Activated CD4-positive, alpha-beta T cell treated with anti-CD3 and anti-CD28 coated beads, Interleukin-2, amount 50 U/mL, for 48 hours (primary cell): ENCODE measurements at places on chromosomes 6 and 20.
A peak's percentile ranks its signal among the peaks of the same experiment; 100 is the strongest.

DNA sequence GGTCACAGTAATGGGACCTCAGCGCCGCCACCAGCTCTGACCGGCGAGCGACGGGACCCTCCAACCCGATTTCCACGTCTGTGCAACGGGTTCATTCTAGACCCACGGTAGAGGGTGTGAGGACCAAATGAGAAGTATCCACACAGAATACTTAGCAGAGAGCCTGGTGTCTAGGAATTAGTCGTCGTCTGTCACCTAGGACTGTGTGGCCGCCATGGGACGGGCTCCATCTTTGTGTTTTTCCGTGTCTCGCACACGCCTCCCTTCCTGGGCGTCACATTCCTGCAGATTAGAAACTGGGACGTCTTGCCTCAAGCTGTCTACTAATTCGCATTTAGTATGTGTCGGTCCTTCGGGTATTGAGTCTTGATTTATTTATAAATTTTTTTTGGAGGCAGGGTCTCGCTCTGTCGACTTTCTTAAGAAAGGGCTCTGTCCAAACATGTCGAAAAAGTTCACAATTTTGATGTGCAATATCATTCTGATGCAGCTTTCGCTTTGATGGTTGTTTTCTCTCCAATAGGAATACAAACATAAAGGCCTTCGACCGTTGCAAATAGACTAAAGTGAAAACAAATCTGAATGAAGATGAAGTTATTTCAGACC, 563 bp downstream of the MGME1 start:
- peak; percentile 60 for DNase-seq

DNA sequence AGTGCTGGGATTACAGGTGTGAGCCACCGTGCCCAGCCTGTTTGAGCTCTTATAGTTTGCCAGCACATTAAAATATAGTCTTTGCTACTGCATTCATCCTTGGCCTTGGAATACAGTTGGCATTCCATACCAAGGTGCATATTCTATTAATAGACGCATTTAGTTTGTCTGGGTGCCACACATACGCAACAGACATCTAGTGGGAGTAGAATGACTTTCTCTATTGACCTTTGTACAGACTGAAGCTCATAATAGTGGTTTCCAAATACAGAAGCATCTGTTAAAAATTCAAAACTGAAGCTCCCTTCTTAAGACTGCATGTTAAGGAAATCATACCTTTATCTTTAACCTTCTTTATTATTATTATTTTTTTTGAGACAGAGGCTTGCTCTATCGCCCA, 46.7 kb upstream of the FNDC1 start:
- DNase-seq: no peak

DNA sequence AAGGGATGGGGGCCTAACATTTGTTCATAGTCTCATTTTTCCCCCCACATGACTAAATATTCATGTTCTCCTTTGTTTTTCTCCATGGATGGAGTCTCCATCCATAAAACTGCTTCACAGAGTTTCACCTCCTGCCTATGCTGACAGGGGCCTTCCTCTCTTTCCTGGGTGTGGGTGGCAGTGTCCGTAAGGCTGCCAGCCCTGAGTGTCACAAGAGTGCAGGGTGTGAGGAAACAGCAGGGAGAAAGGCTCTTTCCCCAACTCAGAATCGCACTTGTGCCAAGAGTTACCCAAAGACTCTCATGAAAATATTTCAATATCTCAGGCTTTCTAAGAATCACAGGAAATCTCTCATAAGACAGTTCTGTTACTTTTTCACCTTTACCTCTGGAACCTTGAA, 346.2 kb upstream of the MMS22L start:
- no peak for DNase-seq

- no peak for DNase-seq
These were observed 62.1 kb downstream of the WDR27 start for GRCh38 chr6:169639653-169640278.
